ENCODE measurements at places on chromosomes 1 and 21.
A peak's percentile ranks its signal among the peaks of the same experiment; 100 is the strongest.

DNA sequence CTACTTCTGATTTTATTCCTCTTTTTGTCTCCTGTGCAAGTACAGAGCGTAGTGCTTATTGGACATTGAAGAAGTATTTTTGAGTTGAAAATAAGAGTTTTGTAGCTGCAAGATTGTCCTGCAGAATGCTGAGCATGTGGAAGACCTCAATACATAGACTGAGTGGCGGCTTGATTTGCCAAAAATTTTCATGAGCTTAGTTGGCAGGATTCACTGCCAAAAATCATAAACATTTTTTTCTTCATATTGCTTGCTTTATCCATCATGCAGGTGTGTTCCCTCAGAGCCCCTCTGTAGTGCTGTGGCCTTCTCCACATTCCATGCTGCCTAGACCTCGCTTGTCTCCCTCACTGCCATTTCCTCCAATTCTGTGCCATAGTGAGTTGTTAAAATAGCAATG is 100.1 kb downstream of the DUSP10 start:
- DNase-seq = no peak

DNA sequence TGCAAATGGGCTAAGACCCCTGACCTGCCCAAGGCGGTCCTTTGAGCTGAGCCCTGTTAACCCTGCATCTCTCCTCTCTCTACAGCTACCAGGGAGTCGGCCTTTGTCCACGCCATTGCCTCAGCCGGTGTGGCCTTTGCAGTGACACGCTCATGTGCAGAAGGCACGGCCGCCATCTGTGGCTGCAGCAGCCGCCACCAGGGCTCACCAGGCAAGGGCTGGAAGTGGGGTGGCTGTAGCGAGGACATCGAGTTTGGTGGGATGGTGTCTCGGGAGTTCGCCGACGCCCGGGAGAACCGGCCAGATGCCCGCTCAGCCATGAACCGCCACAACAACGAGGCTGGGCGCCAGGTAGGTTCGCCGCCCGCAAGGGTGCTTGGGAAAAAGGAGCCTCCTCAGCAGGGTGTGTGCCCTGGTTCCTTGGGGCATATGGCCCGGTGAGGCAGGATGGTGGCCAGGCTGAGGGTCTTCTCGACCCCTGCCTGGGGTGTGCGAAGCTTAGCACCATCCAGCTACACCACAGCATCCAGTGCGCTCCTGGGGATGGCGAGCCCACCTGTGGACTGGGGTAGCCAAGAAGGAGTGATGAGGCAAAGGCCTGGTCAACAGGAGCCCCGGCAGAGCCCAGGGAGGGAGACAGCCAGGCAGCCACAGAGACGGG is 31.8 kb upstream of the ARF1 start:
- DNase-seq = no peak

DNA sequence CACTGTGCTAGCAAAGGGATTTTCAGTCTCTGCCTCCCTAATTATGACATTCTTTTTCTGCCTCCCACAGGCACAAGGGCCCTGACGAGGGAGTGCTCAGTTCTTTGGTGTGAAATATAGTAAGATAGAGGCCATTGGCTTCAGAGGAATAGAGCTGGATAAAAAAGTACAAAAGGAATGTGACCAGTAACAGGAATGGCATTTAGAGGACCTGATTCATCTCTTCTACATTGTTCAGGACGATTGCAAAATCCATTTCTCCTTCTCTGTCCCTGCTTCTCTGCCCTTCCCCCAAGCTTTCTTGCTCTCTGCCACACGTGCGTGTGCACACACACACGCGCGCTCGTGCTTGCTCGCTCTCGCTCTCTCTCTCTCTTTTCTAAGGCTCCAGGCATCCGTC is 668.2 kb downstream of the KIF26B start:
- DNase-seq = no peak

GRCh38 chr21:30434033-30434631 is 4.1 kb downstream of the KRTAP13-4 start:
- DNase-seq = peak; percentile 32

DNA sequence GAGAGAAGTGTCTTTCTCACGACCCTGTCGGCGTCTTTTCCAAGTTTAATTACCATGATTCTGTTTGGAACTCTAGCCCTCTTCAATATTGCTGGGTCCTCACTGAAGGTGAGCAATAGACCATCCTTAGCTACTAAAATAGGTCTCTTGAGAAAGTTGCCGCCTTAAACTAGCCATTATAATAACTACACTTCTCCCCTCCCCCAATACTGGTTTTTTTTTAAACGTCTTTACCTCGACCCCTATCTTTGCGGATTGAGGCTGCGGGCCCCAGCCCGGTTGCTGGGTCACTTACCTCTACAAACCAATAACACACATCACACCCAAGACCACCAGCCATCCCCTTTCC is 672 bp downstream of the ENSA start:
- no peak for DNase-seq

DNA sequence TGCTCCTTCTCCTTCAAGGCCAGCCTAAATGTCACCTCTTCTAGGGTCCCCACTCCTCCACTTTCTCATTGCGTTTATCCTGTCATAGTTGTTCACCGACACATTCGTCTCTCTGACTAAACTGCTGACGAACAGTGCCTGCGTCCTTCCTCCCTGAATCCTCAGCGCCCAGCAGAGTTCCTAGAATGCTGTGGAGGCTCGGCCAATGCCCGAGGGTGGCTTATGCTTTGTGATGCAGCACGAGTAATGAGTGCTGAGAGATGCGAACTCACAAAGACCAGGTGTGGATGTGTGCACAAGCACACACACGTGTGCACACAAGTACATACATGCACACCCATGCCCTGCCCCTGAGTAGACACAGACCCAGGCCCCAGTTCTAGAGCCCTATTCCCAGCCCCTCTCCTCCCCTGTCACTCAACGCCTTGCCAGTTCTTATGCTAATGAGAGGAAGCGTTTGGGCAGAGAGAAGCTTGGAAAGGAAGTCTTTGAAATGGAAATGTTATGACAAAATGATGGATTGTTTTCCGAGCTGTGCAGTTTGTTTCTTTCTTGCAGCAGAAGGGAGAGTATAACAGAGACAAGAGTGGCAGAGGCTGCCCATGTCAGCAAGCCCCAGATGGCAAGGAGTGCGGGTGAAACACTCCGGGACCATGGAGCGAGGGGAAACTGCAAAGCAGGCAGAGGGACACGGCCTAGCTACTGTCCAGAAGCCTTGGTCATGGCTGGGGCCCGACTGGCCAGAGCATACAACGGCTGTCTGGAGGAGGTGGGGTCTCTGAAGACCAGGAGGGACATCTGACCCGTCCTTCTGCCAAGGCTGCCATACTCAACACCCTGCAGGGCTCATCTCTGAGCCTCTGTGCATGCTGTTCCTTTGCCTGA is 24.2 kb downstream of the KCNA10 start:
- no peak for DNase-seq

- no peak for DNase-seq
These were observed 9.5 kb downstream of the CDC73 start for GRCh38 chr1:193131266-193131860.

DNA sequence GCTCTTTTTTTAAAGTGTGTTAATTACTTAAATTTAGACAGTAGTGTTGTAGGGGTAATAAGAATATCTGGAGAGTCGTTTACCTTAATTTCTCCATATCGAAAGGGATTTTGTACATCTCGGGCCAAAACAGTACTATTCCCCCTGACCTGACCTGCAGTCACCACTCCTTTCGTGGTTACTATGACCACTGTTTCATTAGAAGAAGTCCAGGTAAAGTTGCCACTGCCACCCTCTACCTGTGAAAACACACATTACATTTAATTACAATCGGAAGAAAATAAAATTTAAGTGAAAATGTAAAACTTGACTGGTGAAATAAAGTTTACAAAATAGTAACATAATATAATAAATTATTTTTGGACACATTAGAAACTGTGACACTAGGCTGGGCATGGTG is 37.2 kb downstream of the NUP210L start:
- DNase-seq = no peak

GRCh38 chr1:150150133-150151021 is 661 bp downstream of the PLEKHO1 start:
- DNase-seq = peak; percentile 29

DNA sequence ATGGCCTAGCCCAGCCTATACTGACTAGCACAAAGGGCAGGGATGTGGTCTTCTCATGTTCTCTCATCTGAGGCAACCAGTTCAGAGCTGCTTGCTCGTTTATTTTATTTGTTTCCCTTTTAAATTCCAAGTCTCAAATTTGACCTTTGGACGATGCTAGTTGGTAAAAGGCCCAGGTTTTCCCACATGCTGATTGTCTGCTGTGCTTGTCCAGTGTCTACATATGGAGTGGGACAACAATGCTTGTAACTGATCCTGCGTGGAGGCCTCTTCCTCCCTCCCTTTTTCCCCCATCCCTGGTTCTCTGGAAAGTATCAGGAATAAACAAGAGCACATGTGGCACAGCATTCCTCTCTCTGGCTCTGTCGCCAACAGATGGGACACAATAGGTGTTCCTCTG is 34.0 kb upstream of the BEND5 start:
- no peak for DNase-seq

DNA sequence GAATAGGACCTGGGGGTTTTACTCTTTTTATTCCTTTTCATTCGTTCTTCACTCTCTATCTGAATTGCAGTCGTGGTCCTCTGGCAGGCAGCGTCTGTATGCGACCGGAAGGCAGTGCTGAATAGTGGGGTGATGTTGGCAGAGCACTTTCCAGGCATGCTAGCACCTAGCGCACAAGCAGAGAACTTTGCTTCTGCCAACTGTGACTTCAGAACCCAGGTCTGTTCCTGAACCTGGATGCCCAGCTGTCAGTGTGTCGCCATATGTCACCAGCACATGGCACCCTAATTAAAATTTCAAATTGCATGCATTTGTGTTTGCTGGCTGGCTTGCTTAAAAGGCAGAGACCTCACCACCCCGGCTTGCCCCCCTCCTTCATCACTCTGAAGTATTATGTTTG is 116.2 kb downstream of the NFIA start:
- no peak for DNase-seq

DNA sequence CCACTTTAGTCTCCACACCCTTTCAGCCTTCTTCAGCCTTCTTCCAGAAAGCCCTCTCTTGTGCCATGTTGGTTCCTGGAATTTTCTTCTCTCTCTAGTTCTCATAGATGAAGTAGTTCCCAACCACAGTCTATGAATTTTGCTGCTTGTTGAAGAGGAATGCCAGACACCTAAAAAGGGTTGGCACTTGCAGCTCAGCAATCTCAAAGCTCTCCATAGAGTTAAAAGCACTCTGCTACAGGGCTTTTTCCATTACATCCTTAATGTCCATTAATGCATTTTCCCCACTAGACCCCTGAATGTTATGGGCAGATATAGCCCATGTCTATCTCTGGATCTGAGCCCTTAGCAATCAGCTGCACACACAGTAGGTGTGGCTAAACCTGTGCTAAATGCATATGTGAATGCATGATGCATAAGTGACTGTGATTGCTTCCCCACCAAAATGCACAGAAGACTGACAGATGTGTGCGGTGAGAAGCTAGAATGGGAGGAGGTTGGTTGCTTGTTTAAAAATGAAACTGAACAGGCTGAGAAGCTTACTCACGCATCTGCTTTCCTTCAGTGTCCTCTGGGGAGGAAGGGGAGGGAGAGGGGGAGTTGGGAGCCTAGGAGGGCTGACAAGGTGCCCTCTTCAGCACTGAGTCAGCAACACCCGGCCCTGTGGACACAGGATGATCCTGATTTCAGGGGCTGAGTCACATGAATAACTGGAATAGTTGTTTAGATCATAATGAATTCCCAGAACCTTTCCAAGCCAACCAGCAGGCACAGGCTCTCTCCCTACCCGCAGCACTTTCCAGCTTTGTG is 146.1 kb upstream of the FGGY start:
- DNase-seq = peak; percentile 9

GRCh38 chr1:12407050-12407961 is 177.5 kb downstream of the VPS13D start:
- DNase-seq = no peak

DNA sequence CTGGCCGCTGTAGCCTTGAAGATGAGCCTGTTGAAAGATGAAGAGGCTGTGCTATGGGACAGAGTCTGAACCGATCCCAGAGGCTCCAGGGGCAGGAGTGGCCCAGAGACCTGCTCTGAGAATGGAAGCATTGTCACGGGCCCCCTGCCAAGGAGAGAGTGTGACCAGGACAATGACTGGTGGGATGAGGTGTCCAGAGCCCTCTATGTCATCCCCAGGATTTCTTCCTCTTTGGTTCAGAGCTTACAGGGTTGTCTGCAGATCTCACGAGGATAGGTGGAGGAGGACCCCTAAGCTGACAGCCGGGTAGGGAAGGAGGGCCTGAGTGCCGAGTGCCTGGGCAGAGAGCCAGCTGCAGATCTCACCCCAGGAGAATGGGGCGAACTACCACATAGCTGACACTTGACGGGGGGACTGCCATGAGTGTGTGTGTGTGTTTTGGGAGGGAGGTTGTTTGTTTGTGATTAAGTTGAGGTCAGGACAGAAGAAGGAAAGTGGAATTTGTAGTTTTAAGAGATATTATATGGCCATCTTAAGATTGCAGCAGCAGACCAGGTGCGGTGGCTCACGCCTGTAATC is 25.4 kb downstream of the PIK3CD start:
- no peak for DNase-seq

All from activated CD4-positive, alpha-beta T cell treated with anti-CD3 and anti-CD28 coated beads for 48 hours (primary cell).